ENCODE measurements at places on chromosomes 4 and X.
A peak's percentile ranks its signal among the peaks of the same experiment; 100 is the strongest.

- DNase-seq, result no peak
These were observed 47.1 kb upstream of the CCSER1 start for GRCh38 chr4:90080116-90080515.

GRCh38 chr4:148056879-148057278, 325.0 kb downstream of the ARHGAP10 start:
- DNase-seq, result peak; percentile 38

- no peak for DNase-seq
These were observed 35.2 kb upstream of the TADA2B start for GRCh38 chr4:7007944-7008343.

DNA sequence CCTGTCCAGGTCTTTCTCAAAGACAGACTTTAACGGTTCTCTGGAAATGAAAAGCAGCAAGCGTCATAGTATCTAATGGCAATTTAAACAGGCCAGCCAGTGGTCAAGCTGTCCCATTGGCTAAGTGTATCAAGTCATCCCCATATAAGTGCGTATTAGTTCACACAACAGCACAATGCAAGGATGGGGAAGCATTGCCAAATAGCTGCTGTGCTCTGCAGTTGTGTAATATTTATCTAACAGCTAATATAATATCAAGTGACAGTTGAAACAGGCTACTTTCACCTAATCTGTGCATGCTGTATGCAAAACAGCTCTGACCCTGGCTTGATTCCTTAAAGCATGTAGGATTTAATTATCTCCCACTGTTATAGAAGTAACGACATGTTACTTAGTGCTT, 134.8 kb upstream of the PPARGC1A start:
- no peak for DNase-seq

DNA sequence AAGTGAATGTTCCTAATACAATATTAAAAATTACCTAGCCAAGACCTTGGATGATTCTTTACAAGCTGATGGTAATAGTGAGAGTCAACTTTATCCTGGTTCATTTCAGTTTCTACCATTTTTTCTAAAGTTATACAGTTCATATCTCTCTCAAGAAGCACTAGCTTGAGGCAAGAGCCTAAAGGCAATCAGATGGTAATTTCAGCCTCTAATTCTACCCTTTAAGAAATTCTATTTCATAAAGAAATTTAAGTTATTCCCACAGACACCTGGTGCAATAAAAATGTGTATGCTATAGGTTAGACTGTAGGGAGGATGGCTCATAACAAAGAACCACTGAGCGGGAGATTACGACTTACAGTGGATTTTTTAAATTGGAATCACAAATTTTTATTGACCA, 984.2 kb upstream of the ADGRL3 start:
- DNase-seq, result no peak

GRCh38 chr4:139846766-139847165, 181.1 kb downstream of the MGST2 start:
- no peak for DNase-seq

DNA sequence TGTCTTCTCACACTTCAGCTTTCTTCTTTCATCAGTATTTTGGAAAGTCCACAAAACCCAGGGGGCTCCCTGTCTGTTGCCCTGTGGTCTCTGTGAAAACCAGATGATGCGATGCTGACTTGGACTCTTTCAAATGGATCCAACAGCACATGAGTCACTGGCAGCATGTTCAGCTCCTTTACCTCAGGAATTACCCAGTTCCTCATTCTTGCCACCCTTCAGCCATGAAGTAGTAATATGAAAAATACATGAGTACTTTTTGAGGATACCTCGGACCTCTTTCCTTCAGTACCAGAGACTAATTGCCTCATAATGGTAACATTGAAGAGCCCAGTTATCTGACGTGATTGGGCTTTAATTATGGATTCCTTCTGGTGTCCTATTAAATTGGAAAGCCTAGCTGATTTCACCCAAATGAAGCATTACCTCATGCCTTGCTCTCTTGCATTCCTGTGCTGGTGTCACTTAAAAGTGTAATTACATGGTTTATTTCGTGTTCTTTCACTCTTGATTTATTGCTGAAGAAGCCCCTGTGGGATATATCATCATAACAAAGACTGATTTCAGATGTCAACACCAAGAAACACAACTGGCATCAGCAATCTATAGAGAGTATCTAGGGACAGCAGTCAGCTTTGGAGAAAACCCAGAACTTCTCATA, 63.4 kb downstream of the NFKB1 start:
- peak; percentile 16 for DNase-seq

DNA sequence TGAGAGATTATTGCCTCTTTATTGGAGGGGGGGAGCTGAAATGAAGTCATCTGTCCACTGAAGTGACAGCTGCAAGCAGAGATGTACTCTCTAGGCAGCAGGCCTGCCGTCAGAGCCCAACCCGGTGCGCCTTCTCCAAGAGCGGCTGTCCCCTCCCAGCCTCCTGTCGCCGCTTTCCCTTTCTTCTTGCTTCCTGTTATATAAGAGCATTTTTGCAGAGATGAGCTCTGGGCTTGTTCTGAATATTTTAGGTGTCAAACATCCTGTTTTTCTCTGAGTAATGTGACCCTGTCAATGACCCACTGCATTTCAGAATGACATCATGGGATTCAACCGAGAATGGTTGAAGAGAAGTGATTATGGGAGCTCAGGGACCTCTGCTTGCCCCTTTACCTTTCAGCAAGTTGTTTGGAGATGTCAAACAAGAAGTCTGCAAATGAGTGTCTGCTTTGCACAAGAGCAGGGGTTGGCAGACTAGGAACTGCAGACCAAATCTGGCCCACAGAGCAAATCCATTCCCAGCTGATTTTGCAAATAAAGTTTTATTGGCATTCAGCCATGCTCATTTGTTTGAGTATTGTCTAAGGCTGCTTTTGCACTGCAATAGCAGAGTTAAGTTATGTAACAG, 79.9 kb downstream of the SLC9A6 start:
- no peak for DNase-seq

DNA sequence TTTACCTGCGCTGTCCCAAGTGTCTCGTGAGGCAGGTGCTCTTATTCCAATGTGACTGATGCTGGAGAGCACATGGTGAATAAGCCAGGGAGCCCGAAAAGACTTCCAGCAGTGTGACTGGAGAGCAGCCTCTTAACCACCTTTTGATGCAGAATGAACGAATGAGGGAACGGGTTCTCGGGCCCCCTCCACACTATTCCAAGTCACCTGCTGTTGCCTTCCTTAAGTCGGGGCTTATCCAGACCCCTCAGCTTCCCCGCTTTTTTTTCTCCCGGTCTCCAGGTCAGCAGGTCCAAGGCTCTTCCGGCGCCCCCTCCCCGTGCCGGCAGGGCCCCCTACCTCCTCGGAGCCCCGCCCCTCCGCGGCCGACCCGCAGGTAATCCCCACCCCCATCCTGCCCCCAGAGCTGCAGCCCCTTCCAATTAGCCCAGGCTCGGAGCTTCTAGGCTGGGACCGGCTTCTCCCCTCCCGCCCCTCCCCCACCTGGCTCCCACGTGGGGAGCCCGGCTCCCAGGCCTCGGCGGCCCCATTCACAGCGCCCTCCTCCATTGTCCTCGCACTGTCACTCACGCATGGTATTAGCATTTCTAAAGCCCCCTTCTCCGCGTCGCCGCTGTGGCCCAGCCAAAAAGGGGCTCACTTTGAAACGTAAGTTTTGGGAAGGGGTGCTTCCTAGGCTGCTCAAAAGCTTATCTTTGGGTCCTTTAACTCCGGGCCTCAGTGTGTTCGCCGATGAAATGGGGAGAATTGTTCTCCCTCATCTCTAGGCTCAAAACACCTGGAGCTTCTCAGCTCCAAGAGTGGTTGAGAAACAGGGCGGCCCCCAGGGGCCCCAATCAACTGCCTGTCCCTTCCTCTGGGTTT, 56.2 kb upstream of the PJA1 start:
- no peak for DNase-seq

DNA sequence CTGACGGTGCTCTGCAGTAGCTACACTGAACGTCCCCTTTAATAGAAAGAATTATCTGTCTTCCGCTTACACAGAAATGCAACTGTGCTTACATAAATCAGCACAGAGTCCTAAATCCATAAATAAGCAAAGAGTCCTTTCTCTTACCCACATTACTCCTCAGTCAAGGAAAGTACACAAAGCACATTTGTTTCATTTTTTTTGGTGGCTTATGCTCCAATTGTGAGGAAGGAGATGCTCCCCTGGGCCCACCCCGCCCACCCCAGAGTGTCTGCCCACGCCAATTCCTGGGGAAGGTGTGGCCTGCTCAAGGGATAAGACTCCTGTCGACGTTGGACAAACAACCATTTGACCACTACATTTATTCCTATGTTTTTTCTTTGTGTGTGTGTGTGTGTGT, 53.8 kb downstream of the CPLX1 start:
- DNase-seq, result no peak

DNA sequence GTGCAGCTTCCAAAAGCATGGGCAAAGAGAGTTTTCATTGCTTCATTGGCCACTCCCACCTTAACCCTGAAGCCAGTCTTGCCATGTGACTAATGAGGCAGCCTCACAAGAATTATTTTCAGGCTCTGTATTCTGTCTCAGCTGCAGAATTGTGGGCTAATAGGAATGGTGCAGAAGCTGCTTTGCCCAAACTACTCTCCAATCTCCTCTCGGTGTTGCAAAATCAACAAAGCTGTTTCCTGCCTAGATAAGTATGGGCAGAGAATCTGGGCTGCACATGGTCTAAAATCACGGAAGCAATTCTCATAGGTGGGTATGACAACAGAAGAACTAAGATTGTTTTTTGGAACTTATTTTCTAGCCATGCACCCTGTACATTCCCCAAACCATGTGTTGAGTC, 31.4 kb downstream of the PPP1R2C start:
- no peak for DNase-seq

DNA sequence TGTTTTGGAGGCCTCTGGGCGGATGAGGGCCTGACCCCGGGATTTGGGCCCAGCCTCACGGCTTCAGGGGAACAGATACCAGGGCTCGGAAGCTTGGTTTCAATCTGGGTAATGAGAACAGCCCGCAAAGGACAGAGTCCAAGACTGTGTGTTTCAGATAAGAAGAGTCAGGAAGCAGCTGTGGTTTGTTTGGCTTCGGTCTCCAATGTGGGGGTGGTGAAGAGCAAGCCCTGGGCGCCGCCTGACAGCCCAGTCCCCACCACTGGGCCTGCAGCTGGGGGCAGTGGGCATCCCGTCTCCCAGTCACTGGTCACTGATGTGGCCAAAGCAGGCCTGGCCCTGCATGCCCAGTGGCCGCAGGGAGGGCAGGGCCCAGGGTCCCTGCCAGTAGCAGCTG, 9.1 kb downstream of the WFS1 start:
- no peak for DNase-seq

DNA sequence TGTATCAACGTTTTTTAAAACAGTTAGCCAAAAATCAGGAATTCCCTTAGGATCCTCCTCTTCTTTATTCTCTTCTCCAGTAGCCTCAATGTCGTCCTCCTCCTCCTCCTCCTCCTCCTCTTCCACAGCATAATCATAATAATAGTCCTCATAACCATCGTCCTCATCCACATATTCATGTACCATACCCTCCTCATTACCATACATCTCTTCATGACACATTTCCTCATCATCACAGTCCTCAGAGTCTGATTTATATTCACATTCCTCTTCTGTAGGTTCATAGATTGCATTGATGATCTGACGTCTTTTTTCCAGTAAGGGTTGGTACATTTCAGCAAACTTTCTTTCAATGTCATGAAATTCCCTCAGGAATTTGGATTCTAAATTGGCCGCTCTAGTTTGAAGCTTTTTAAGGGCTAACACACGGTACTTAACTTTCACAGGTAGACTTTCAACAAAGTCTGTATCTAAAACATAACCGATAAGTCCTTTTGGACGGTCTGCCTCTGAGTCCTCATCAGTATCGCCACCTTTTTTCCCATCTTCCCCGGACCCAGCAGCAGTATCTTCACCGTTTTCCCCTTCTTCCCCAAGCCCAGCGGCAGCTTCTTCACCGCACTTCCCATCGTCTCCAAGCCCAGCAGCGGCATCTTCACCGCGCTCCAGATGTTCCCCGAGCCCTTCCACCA, 771 bp downstream of the NAP1L2 start:
- no peak for DNase-seq

GRCh38 chr4:146243141-146243882, 29.0 kb downstream of the REELD1 start:
- DNase-seq, result peak; percentile 71

- no peak for DNase-seq
These were observed 158.8 kb upstream of the NDST4 start for GRCh38 chr4:115272185-115272584.

GRCh38 chrX:70553516-70553915, 108.9 kb downstream of the DLG3 start:
- no peak for DNase-seq

DNA sequence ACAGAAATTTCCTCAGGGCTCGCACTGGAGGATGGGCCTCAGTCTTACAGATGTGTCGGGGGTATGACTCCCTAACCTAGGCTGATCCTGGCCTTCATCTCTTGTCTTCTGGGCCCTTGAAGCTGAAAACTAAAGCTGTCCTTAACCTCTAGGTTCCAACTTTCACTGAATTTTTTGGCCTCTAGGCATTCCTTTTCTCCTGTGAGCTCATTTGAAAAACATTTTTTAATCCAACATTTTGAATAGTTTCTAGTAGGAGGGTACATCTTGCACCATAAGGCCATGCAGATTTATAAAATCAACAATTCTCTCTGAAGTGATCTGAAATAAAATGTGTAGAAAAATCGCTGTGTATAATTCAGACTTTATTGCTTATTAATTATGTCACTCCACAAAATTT, 19.7 kb downstream of the RWDD4 start:
- no peak for DNase-seq

- no peak for DNase-seq
These were observed 153.1 kb upstream of the PCDH18 start for GRCh38 chr4:137685357-137685756.

DNA sequence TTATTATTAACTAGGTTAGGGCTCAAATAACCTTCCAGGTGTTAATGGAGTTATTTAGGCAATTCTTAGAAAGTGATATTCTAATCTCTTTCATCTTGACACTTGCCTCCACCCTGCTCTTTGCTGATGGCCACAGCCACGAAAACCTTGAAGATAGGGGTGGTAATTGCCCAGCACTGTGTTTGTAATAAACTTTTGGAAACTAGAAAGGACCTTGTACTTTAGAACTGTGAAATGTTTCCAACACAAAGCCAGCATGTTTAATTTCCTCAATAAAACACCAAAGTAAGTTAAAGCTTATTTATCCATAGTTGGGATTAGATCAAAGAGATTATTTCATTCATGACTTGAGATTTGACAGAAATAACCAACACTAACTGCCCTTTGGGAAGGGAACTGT, 78.3 kb downstream of the MAOA start:
- DNase-seq, result no peak

DNA sequence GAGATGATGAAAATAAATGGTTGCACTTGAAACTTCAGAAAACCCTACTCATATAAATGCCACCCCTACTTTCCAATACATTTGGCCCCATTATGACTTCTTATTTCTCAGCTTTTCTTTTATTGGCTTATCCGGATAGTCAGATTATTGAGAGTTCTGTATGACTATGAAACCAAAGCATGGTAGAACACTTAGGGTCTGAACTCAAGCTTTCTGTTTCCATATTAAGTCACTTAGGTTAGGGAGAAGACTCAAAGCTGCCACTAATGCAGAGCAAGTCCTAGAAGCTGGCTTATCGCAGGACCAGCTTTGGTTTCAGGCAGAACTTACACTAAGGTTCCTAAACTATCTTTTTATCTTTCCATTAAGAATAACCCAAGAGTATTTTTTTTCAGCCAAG, 229.9 kb upstream of the CPEB2 start:
- DNase-seq, result no peak
